Uterus (tissue), 4 donors: ENCODE measurements at places on chromosomes 7 and 10. TPM values are rescaled to one million over a fixed set of nuclear protein-coding genes. Genes with fewer than 3 reads are reported as not detected.

The KMT2C gene
- total RNA-seq: 55.6 TPM

The FOXL3 gene
- total RNA-seq: not detected

The SAP25 gene
- total RNA-seq: not detected

DNA sequence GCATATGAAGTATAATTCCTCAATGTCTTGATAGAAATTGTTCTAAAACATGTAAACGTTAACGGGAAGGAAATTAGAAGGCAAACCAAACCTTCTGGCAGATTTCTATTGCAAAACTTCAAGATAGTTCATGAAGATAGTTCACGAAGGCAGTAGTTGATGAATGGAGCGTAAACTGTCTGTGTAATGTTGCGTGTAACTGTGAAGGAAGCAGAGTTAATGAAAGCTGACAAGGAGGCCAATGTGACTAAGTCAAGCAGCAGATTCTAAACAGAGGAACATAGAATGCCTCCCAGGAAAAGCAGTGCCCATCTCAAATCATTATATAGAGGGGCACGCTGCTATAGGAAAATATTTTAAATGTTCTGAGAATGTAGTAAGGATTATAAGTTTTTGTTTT lies 659.7 kb upstream of the IGFBP3 start:
- DNase-seq: no peak

GRCh38 chr7:43295429-43295828 lies 183.0 kb downstream of the HECW1 start:
- DNase-seq: no peak

DNA sequence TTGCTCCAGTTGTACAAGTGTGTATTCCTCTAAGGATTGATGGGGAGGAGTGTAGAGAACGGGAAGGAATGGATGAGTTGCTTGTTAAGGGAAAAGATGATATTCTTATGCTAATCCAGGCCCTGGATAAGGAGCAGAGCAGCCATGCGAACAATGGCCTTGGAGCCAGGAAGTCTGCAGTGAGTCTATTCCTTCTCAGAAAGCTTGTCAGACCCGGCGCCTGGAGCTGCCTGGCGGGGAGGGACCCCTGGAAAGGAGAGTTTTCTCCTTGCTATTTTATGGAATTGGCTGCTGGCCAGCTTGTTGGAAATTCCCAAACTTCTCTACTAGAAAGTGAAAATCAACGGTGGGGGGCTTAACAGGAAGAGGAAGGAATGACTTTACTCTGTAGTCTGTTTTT lies 89.1 kb downstream of the MMRN2 start:
- DNase-seq: no peak

DNA sequence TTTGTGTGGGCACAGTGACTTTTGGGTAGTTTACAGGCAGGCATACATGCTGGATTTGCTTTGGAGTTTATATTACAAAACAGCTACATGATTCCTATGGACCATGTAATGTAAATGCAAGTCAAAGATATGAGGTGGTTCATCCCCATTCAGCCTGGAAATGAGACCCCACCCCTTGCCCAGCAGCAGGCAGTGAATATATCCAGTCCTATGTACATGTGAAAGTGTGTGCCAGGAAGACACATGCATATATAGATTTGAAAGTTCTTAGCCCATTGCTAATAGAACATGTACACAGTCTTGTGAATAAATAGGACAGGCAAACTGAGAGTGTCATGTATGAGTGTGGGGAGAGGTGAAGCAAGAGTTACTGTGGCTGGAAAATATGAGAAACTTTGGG lies 65.3 kb downstream of the FZD1 start:
- DNase-seq: no peak

- no peak for DNase-seq
Observed at GRCh38 chr7:105715528-105715927, 134.2 kb upstream of the EFCAB10 start.

DNA sequence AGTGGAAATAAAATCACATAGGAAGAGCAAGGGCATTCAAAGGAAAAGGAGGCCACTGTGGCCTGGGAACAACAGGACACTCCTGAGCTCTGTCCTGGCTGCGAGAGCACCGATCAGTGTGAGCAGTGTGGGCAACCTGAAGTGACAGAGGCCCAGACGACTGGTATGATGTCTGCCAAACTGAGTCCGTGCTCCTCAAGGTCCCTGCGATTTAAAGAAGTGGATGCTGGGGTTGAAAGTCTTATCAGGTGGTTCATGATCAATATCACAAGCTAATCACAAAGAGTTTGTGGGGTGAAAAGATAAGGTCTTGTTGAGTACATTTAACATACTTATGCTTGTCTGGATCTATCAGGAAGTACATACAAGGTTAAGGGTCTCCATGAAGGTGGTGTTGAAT lies 176.5 kb downstream of the ZNF438 start:
- DNase-seq: no peak
